ENCODE measurements at places on chromosomes 11 and 22. TPM values are rescaled to one million over a fixed set of nuclear protein-coding genes. Genes with fewer than 3 reads are reported as not detected.

- H3K4me1 ChIP-seq = no peaks in the 10 kb centered on the region
- H3K27ac ChIP-seq = peak overlapping the region; percentile 33
- H3K36me3 ChIP-seq = no peaks in the 10 kb centered on the region
- peak; percentile 81 for DNase-seq
- H3K4me3 ChIP-seq = no peak overlapping the region
- H3K27me3 ChIP-seq = no peaks in the 10 kb centered on the region
Measured at GRCh38 chr11:104772806-104773241, 125.4 kb downstream of the CASP12 start.

- H3K27me3 ChIP-seq = no peaks in the 10 kb centered on the region
- H3K4me1 ChIP-seq = peaks cover 35% of the 10 kb centered on the region
- DNase-seq = no peak
- no peak overlapping the region for H3K4me3 ChIP-seq
- H3K36me3 ChIP-seq = no peaks in the 10 kb centered on the region
- no peak overlapping the region for H3K27ac ChIP-seq
Measured at GRCh38 chr22:17960695-17961445, 63.5 kb downstream of the MICAL3 start.

DNA sequence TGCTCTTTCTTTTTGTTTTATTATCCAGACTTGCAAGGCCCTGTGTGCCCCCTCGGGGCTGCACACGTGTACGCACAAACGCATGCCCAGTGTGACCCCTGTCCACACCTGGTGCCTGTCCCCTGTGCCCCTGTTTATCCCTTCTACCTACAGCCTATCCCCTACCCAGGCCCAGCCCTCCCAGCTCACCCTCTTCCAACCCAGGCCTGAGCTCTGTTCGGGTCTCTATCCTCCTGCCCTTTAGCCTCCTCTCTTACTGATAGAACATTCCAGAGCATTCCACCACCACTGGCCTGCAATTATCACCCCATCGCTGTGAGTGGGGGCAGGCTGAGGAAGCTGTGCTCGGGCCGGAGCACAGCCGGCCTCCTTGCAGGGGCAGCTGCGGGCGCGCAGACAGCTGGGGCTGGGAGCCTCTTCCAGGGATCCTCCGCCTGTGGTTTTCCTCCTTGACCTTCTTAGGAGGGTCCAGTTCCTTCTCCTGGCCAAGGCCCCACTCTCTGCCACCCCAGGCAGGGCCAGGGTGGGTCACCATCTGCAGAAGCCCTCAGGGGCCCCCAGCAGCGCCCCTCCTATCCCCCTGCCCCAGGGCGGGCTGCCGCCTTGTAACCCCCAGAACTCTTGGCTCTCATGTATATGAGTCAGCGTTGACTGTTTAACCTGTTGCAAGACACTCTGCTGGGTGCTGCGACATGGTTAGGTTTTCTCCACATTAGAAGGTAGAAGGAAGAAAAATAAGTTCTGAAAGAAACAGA, 41.8 kb upstream of the KCNQ1OT1 start:
- no peaks in the 10 kb centered on the region for H3K36me3 ChIP-seq
- no peak overlapping the region for H3K4me3 ChIP-seq
- H3K27ac ChIP-seq = peak overlapping the region; percentile 55
- peaks cover 1% of the 10 kb centered on the region for H3K27me3 ChIP-seq
- peaks cover 68% of the 10 kb centered on the region for H3K4me1 ChIP-seq
- peak; percentile 62 for DNase-seq

DNA sequence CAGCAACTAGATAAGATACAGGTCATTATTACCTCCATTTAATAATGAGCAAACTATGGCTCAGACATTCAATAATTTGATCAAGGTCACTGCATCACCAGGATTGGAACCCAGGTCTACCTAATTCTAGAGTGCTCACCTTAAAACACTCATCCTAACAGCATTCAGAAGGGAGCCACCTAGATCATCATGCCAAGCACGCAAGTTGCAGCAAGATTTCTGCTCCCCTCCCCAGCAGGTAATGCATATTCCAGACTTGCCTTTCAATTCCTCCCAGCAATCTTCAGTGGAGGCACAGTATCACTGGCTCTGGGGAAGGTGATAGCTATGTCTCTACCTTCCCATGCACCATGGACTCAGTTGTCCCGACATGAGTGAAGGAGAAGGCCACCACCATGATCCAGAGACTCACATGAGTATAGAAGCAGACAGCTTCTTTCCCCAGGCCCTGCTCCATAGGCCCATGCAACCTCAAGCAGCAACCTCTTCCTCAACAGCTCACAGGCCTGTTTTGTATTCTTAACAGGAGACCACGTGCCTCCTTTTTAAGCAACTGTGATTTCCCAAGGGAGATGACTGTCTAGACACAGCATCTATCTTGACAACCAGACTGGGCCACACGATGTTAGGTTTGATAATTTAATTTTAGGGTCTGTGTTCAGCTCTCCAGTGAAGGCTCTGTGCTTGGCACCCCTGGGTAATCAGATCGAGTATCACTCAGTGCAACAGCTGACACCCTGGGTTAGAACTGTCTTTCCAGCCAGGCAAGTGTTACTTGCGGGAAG, 36.4 kb downstream of the RAB30 start:
- peak overlapping the region; percentile 48 for H3K27ac ChIP-seq
- H3K4me3 ChIP-seq = no peak overlapping the region
- no peaks in the 10 kb centered on the region for H3K27me3 ChIP-seq
- no peaks in the 10 kb centered on the region for H3K36me3 ChIP-seq
- H3K4me1 ChIP-seq = peaks cover 38% of the 10 kb centered on the region
- peak; percentile 53 for DNase-seq

DNA sequence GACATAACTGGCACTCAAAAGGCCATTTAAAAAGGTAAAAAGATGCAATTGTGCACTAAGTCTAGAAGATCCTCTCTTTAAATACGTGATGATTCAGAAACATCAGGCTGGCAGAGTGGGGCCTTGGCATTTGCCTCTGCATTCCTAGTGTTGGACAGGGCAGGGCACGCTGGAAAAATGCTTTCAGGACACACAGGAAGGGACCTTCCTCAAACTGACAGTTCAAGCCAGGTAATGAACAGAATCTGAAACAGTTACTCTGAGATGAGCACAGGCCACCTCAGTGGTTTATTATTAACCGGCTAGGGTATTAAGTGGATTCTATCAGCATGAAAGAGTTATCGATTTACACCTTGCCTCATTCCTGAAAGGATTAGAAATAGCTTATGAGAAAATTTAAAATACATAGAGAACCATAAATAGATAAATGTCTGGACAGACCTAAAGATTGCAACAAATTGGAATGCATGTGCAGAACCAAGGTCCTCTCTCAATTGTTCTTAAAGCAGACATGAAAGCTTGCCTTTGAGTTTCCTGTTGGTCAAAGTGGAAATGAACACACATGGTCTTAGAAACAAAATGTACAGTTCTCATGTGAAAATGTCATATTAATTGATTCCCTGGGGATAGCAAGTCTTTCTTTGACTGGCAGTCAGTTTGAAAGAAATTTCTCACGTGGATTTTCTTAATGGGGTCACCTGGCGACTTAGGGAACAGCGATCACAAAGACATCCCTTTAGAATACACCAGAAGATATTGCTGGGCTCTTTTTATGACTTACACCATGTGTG, 21.5 kb upstream of the CSNK2A3 start:
- no peak for DNase-seq
- H3K4me3 ChIP-seq = no peak overlapping the region
- H3K4me1 ChIP-seq = peaks cover 5% of the 10 kb centered on the region
- no peaks in the 10 kb centered on the region for H3K27me3 ChIP-seq
- no peak overlapping the region for H3K27ac ChIP-seq
- H3K36me3 ChIP-seq = peaks cover 4% of the 10 kb centered on the region

Gene POU2AF3
- 2.7 TPM for total RNA-seq

DNA sequence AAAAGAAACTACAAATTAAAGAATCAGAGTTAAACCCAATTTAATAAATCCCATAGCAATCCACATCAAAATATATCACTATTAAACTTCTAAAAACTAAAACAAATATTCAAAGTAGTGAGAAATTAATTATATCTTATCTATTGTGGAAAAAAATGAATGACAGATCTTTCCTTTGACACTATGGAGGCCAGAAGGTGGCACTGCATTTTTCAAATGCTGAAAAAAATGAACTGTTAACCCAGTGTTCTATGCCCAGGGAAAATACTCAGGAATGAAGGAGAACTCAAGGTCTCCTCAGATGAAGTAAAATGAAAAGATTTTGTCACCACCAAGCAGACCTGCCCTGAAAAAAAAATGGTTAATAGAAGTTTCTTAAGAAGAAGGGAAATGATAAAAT, 27.7 kb downstream of the TYR start:
- DNase-seq = no peak
- no peaks in the 10 kb centered on the region for H3K27me3 ChIP-seq
- H3K4me1 ChIP-seq = no peaks in the 10 kb centered on the region
- H3K36me3 ChIP-seq = no peaks in the 10 kb centered on the region
- H3K4me3 ChIP-seq = no peak overlapping the region

Gene FOSL1
- total RNA-seq = not detected

- no peak overlapping the region for H3K27ac ChIP-seq
- no peaks in the 10 kb centered on the region for H3K27me3 ChIP-seq
- H3K4me1 ChIP-seq = no peaks in the 10 kb centered on the region
- DNase-seq = no peak
Measured at GRCh38 chr22:47102648-47103047, 340.2 kb downstream of the TBC1D22A start.

DNA sequence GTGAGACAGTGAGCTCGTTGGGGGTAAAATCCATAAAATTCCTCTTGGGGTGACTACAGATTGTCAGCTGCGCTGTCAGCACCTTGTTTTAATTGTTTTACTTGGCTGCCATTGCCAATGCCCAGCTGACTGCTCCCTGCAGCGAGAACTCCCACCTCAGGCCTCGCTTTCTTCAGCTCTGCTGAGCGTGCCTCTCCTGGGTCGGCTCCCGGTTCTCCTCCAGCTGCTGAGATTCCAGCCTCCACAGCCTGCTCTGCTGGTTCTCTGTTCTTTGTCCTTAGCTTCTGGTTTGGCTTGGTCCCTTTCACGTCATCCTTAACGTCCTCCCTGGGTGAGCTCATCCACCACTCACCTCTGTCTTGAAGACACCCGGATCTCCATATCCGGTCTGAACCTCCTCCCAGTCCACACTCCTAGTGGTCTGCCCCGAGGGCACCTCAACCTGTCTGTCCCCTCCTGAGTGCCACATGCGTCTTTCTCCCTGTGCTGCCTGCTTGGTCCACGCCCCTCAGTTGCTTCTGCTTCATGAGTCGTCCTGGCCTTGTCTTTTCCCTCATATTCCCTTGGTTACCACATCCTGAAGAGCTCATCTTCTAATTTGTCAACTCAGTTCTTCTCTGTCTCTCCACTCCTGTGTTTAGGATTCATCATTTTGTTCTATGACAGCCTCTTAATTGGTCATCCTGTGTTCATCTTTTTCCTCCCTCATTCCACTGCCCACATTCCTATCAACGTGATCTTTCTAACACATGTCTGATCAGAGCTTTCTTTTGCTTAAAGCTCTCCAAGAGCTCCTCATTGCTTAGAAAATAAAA, 35.6 kb downstream of the BMAL1 start:
- no peak for DNase-seq
- no peaks in the 10 kb centered on the region for H3K27me3 ChIP-seq
- no peak overlapping the region for H3K4me3 ChIP-seq
- H3K27ac ChIP-seq = no peak overlapping the region
- H3K36me3 ChIP-seq = no peaks in the 10 kb centered on the region
- peaks cover 22% of the 10 kb centered on the region for H3K4me1 ChIP-seq

DNA sequence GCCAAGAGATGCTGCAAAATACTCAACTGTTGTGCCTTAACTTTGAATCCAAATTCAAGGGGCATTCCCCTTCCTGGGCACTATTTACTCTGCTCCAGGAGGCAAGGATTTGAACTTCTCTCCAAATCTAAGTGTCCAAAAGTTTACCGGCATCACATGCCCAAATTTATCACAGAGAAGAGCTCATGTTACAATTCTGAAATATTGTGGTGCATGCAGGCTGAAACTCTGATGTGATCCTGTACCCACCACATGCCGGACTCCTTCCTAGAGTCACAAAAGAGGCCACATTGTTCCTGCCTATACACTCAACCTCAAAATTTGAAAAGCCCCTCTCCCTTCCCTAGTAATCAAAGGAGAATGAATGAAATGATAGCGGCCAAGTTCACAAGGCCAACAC, 1.3 kb downstream of the TRAF6 start:
- peak overlapping the region; percentile 91 for H3K4me3 ChIP-seq
- H3K27me3 ChIP-seq = no peaks in the 10 kb centered on the region
- DNase-seq = no peak

Gene CBLIF
- total RNA-seq = not detected

All from muscle of leg (tissue), 16 donors.